Right atrium auricular region (tissue), 2 donors: ENCODE measurements at places on chromosomes 1 and 21.

DNA sequence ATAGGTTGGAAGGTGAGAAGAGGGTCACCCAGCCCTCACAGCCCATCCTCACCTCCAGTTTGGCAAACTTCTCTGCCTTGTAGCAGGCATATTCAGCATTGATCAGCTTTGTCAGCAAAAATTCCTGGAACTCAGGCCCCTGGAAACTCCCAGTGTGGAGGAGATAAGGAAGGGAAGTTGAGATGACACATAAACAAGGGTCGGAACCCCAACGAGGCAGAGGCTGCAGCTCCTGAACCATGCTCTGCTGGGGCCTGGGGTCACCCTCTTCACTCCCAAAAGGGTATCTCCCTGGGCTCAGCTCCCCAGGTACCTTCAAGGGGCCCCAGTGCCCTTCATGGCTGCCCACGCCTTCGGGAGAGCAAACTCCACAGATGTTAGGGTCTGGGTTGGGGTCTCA is 60.4 kb downstream of the RAP1GAP start:
- no peak for DNase-seq

DNA sequence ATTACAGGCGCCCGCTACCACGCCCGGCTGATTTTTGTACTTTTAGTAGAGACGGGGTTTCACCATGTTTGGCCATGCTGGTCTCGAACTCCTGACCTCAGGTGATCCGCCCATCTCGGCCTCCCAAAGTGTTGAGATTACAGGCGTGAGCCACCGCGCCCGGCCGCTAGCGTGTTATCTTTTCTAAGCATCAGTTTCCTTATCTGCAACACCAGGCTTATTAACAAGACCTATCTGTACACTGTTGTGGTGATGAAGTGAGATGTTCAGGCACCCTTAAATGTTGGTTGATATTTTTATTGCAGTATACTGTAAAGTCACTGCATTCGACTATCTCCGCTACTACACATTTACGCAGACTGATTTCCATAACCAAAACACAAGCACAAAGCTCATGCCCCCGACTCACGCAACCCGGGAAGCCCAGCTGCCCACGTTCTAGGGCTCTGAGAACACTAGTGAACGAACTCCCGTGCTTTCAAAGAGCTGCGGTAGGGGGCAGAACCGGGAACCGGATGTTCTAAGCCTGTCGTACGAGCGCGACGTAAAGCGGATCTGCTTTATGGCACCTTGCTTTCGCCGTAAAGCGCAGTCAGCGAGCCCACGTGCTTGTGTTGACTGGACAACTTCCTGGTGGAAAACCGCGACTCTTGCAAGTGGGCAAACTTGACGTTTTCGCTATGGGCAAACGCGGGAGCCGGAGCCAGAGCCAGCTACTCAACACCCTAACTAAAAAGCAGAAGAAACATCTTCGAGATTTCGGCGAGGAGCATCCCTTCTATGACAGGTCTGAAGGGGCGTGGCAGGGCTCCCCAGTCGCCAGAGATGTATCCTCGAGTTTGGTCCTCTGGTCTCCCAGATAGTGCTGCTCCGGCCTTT is at the start of gene UTP25:
Gene UTP25 (plus strand): TSS at position 589 of the 879 bp plus-strand sequence. CDS start 92 bp downstream, at position 681.
- DNase-seq = peak; percentile 94

- DNase-seq = no peak
These were observed 28.0 kb downstream of the SYDE2 start for GRCh38 chr1:85172684-85173337.

- DNase-seq = no peak
These were observed 66.8 kb downstream of the VPS13D start for GRCh38 chr1:12296623-12297022.

- no peak for DNase-seq
These were observed 958 bp downstream of the DDR2 start for GRCh38 chr1:162633081-162633762.

DNA sequence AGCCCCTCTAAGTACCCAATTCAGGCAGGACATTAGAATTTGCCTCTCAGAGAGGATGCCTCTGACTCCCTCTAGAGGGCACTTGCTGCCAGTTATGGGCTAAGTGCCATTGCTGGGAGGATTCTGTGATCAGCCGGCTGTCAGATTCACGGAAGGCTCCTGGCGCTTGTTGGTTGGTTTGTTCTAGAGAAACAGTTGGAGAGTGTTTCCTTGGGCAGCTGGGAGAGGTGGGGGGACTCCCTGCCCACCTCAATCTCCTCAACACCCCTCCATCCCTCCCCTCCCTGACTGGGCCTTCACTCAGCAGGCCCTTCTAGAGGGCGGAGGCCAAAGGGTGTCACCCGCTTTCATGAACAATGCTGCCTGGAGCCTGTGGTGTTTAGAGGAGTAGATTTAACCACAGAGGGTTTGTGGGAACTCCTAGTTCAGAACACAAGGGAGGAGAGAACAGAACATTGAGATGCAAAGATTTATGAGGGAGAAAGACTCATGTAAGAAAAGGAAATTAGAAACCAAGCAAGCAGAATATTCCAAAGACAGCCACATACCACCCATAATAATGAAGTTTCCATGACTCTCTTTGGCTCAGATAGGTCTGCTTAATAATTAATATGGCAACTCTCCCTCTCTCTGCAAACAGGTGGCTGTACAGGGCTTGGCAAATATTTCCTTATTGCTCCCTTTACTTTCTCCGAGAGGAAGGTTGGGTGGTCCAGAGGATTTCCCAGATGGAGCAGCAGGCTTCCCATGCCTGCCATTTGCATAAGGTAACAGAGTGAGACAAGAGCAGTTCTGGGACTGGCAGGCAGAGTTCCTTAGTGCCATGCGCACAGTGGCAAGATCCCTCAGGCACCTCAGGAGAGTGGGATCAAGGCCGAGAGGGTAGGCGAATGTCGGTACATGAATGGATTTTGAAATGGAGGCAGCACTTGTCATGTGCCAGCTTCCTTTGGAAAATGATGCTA is 30.0 kb upstream of the ACP6 start:
- DNase-seq = peak; percentile 62
